ENCODE measurements at places on chromosomes 6 and 20.

- no peak for DNase-seq
Observed at GRCh38 chr6:168999392-168999791, 254.3 kb downstream of the THBS2 start.

DNA sequence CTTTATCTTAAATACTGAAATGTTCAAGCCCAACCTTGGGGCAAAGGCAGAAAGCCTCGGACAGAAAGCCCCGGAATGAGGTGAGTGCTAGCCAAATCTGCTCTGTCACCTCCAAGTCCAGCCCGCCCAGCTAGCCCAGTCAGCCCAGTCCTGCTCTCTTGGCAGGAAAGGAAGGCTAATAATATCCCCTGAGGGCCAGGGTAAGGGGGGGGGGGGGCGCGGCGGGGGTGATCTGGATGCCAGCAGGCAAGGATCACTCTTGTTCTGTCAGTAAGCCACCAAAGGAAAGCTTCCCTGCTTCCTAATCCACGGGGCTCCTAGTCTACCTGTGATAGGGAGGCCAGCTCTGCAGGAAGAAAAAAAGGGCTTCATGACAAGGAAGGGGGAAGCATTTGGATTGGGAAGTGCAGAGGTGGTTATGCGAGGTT lies 1.1 kb downstream of the NDRG3 start:
- DNase-seq: no peak

DNA sequence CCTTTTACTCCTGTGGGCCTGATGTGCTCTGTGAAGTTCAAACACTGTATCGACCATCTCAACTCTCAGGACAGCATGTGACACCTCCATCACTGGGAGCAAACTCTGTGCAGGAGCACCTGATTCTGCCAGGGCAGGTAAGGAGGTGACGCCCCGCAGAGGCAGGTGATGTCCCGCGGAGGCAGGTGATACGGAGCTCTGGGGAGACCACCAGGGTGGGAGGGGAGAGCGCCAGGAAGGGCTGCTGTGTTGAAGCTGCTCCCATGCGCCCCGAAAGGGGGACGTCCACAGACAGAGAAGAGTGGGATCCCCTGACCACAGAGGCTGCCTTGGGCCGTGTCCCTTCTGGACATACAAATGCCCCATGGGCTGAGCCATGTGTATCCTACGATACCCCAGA lies 58.3 kb downstream of the DACT2 start:
- no peak for DNase-seq

DNA sequence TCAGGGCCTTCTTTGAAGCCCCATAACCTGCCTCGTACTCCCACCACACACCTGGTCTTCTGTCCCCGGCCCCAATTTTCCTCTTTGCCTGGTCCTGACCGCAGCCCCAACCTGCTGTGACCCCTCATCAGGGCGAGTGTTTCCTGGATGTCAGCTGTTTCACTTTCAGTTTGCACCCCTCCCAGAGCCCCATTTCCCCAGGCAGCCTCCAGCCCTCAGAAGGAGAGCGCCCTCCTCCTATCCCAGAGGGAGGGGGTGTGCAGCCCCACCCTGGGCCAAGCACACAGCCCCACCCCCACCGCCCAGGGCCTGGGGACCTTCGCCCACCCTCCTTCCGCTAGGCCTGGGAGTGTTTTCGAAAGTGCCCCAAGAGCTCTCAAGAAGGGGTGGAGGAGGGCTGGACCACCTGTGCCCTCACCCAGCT lies 1.5 kb downstream of the BAK1 start:
- DNase-seq: peak; percentile 35

DNA sequence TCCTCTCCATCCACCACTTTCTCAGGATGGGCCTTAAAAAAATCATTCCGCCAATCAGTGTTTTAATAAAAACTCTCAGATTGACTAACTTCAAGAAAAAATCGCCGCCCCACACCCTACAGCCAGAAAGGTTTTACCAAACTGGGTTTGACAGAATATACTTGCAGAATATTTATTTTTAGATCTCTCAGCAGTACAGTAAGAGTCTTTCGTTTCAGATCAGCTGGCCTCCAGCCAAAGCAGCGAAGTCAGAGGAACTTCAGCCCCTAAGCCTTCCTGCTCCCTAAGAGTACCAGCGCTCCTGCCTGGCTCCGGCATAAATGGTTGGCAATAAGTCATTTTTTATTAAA lies 24.7 kb downstream of the TBC1D7 start:
- DNase-seq: no peak

DNA sequence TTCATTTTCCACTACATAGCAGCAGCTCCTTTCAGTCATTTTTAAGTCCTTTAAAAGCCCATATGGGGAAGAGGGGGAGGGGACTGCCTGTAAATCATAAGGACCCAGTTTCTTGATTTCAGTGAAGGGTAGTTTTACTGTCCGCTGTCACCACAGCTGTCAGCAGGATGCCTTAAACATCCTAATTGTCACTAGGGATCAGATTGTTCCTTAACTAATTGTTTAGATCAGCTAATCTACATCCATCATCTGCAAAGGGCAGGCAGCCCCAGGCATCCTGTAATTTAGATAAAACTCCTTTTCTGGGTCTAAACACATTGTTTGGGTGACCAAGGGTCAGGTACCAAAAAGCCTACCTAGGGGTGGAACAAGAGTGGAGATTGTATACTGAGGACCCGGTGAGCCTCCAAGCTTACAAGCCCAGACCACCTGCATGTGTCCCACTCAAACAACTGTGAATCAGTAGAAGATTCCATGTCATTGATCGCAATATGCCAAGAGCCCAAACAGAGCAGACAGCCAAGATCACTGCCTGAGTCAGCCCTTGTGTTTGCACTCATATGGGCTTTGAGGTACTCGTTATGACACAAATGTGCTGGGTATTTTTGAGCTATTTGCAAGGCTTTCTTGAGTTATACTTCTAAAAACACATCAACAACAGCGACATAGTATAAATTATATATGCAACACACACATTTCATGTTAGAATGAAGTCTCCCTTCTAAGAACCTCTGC lies 198.7 kb upstream of the CEP162 start:
- no peak for DNase-seq

DNA sequence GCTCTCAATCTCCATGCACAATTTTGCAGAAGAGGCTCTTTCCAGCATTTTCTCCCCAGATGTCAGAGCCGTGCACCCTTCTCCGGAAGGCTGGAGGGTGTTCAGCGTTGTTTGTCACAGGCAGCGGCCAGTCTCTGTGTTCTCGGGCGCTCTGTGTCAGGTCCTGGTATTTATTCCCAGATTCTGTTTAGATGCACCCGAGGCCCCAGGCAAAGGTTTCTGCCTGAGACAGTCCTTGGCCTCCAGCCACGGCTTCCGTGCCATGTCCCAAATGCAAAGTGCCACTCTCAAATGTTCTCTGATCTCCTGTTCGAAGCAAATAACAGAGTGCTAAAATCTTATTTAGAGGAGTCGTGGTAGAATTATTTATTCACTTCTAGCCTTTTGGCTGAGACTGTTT lies 140.3 kb upstream of the AGPAT4 start:
- no peak for DNase-seq

GRCh38 chr6:46136831-46137230 lies 7.0 kb downstream of the ENPP4 start:
- DNase-seq: no peak

DNA sequence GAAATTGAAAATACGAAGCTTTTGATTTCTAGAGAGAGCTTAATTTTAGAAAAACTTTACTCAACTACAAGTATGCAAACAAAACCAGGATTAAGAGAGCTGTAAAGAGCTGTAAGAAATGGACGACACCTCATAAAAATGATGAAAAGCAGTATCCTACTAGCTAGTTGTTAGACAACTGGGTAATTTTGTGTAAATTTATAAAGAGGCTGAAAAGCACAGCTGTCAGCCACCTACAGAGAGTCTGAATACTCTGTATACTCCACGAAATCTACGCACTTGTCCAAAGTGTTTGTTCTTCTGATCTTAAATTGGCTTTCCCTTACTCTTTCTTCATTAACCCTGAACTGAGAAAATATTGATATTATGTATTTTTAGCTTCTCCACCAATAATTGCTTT lies 808.4 kb upstream of the EPHA7 start:
- DNase-seq: no peak

DNA sequence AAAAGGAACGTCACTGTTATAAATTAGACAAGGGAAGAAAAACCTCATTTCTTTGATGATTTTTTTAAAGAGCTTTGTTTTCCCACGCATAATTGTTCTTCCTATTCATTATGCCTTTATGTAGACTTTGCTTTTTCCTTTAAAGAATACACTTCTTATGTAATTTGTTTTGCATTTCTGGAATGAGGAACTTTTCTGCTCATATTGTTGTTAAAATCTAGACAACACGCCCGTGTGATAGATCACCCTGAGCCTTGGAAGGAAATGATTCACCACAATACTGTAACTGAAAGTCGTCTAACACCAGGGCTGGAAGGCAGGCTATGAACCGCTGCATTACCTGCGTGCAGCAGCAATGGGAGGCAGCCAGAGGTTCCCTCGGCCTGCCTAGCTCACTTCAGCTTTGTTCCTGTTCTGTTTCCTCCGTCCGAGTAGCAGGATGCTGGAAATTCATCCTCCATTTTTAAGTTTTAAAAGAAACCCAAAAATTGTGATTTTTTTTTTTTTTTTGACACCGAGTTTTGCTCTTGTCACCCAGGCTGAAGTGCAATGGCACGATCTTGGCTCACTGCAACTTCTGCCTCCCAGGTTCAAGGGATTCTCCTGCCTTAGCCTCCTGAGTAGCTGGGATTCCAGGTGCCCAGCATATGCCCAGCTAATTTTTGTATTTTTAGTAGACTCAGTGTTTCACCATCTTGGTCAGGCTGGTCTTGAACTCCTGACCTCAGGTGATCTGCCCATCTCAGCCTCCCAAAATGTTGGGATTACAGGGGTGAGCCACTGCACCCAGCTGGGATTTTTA lies 49.6 kb upstream of the ZNF217 start:
- DNase-seq: peak; percentile 66

- no peak for DNase-seq
Observed at GRCh38 chr6:98980819-98981218, 33.1 kb upstream of the FBXL4 start.

- DNase-seq: no peak
Observed at GRCh38 chr20:45432294-45432693, 16.4 kb downstream of the PIGT start.

DNA sequence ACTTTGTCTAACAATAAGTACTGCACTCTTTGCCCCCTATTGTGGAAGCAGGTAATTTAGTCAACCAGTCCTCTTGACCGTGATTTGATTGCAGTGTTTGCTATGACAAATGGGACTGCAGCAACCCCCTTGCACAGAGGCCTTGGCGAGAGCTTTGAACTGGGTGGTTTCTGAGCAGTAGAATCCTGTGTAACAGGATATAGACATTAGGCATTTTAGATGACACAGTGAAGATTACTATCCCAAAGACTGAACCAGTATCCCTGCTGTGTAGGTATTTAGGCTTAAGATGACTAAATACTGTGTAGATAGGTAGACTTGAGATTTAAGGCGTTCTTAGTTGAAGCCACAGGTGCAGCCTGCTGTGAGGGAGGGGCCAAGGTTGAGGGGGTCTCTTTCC lies 9.9 kb downstream of the DNMT3B start:
- no peak for DNase-seq

DNA sequence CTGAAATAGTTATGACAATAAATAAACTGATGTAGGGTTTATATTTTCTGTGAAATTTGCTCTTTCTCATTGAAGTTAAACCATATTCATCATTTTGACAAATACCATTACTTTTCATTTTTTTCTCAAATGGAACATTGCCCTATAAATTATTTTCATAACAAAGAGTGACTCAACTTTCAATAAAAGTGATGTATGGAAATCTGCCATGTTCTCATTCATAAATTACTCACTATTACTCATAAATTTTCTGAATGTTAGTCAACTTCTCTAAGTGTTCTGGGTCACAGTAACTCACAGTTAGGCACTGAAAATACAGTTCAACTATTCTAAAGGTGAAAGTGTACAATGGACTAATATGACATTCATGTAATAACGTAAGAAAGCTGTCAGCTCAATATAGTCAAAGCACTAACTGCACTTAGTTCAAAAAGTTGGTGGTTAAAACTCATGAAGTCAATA lies 19.0 kb upstream of the STX11 start:
- DNase-seq: no peak

GRCh38 chr6:131980791-131981623 lies 29.8 kb upstream of the CCN2 start:
- DNase-seq: no peak

GRCh38 chr6:32271429-32271828 lies 47.6 kb upstream of the NOTCH4 start:
- no peak for DNase-seq

GRCh38 chr20:56273491-56273890 lies 25.0 kb downstream of the MC3R start:
- no peak for DNase-seq

DNA sequence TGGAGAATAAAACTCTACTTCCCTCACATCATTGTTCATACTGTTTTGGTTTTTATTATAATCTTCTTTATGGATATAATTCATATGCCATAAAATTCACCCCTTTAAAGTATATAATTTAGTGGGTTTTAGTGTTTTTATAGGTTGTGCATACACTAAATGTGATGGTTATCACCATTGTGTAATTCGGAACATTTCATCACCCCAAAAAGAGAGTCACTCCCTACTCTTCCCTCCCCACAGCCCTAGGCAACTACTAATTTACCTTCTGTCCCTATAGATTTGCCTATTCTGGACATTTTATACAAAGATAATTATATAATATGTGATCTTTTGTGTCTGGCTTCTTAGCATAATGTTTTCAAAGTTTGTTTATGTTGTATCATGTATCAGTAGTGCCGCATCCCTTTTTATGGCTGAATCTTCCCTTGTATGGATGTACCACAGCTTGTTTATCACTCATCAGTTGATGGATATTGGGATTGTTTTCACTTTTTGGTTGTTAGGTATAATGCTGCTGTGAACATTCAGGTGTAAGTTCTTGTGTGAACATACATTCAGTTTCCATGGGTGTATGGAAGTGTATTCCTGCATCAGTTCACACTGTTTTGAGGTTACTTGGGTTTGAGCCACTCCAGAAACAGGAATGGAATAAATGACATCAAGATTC lies 4.2 kb downstream of the TM9SF4 start:
- DNase-seq: no peak

DNA sequence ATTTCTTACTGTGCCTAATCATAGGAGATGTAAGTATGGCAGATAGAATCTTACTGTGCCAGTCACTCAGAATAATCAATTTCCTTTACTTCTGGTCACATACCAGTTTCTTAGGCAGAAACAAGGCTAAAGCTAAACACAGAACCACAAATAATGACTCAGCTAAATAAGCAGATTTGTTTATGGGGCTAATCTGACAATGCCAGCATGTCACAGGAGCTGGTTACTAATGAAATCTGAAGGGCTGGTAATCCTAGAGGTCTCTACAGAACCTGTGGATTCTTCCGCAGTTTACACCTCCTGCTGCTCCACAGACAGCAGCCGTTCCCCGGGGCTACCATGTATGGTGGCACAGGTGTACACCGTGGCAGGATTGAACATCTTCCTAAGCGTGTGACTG lies 80.8 kb downstream of the LYRM4 start:
- no peak for DNase-seq

- no peak for DNase-seq
Observed at GRCh38 chr6:168985705-168986104, 267.9 kb downstream of the THBS2 start.

GRCh38 chr6:5205877-5206850 lies 54.6 kb downstream of the LYRM4 start:
- DNase-seq: no peak

- no peak for DNase-seq
Observed at GRCh38 chr6:131285548-131285947, 150.3 kb downstream of the AKAP7 start.

Measured in activated CD4-positive, alpha-beta T cell treated with anti-CD3 and anti-CD28 coated beads, Interleukin-2, amount 50 U/mL, for 1 hour (primary cell).